Endodermal cell (in vitro differentiated cells): ENCODE measurements at places on chromosomes 1 and 21. TPM values are rescaled to one million over a fixed set of nuclear protein-coding genes. Genes with fewer than 3 reads are reported as not detected.

ZNF496 gene
- total RNA-seq, result 45.2 to 69.1 TPM (median 65.6 TPM) in 3 replicates

UTP11 gene
- 18.4 to 49.4 TPM (median 46.3 TPM) in 3 replicates for total RNA-seq

SEMA4A gene
- total RNA-seq, result 5.9 to 7.0 TPM (median 6.4 TPM) in 3 replicates

FMO4 gene
- total RNA-seq, result 1.6 and 2.5 TPM in 2 replicates

GBP6 gene
- 0.25 TPM in 1 of 3 replicates, not detected in the others for total RNA-seq

SPOCD1 gene
- 2.8 to 3.4 TPM (median 3.1 TPM) in 3 replicates for total RNA-seq

UBASH3A gene
- not detected in 3 replicates for total RNA-seq

FRRS1 gene
- 22.8 to 24.6 TPM (median 24.4 TPM) in 3 replicates for total RNA-seq

DNA sequence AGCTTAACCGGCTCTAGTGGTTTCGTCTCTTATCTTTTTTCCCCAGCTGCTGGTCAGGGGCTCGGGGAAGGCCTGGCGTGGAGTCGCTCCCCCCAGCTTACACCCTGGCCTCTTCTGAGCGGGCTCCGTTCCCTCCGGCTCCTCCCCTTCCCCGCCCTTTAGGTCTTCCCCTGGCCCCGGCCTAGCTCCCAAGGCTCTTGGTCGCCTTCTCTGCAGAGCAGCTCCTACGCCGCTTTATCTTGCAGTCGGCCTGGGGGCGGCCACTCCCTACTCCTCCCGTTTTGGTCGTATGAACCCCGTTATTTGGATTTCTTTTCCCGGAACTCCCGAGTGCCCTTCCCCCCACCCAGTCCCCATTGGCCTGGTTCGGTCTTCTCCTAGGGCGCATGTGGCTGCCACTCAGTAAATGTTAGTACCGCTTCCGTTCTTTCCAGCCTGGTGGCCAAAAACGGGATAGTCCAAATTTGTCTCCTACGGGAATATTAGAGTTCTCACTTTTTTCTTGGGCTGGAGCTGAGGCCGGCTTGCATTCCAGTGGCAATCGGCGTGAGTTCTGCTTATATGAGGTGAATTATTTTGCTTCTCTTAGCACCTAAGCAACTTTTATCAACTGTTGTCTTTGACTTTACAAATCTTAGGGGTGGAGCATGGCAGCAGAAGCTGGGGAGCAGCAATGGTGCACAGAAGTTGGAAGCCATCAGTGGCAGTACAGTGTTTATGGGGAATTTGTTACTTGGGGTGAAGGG, 467 bp downstream of the THRAP3 start:
- H3K27me3 ChIP-seq, result no peaks in the 10 kb centered on the region
- peak overlapping the region; percentile 95 for H3K27ac ChIP-seq
- DNase-seq, result peak; percentile 93
- H3K4me1 ChIP-seq, result no peaks in the 10 kb centered on the region

DNA sequence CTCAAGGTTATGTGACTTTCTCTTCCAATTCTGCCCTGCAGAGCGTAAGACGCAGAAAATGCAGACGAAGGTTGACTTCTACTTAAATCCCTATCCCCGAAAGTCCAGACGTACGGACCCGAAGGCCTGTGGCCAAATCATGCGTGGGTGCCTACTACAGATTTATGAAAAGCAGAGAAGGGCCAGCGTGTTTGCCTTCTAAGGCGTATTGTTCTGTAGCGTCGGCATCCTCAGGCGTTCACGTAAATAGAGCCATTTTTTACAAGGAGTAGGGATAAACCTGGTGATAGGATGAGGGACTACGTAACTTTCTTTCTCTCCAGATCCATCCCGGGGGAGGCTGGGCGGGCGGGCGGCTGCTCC, 222 bp upstream of the GIPC2 start:
- peaks cover 61% of the 10 kb centered on the region for H3K27me3 ChIP-seq
- no peak for DNase-seq
- H3K4me1 ChIP-seq, result no peaks in the 10 kb centered on the region
- H3K4me3 ChIP-seq, result peak overlapping the region; percentile 79

GRCh38 chr21:39066829-39067780, 116.1 kb downstream of the PSMG1 start:
- H3K4me1 ChIP-seq, result peaks cover 11% of the 10 kb centered on the region
- peak overlapping the region; percentile 2 for H3K4me3 ChIP-seq
- H3K27me3 ChIP-seq, result no peaks in the 10 kb centered on the region
- no peaks in the 10 kb centered on the region for H3K36me3 ChIP-seq
- no peak overlapping the region for H3K27ac ChIP-seq
- peak; percentile 32 for DNase-seq

GRCh38 chr1:1137256-1138045, 21.6 kb upstream of the C1orf159 start:
- DNase-seq, result no peak
- no peaks in the 10 kb centered on the region for H3K27me3 ChIP-seq
- H3K36me3 ChIP-seq, result no peaks in the 10 kb centered on the region
- no peak overlapping the region for H3K27ac ChIP-seq

- DNase-seq, result no peak
- no peak overlapping the region for H3K27ac ChIP-seq
- H3K4me3 ChIP-seq, result no peak overlapping the region
- H3K4me1 ChIP-seq, result no peaks in the 10 kb centered on the region
Measured at GRCh38 chr1:95983831-95984230, 737.8 kb upstream of the PTBP2 start.

DNA sequence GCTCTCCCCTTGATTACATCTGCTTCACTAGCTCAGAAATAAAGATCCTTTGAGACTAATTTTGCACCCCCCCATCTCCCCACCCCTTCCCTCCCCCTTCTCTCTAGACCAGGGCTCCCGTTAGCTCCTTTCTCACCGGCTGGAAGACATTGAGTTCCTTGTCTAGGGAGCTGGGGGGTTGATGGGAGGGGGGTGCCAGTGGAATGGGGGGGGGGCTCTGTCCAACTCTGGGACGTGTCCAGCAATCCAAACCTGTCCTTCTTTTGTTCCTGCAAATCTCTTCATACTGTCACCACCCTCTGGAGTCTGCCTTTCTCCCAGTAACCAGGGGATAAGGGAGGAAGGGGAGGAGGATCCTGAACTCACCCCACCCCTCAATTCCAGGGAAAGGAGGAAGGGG, 61.9 kb downstream of the RHBG start:
- peaks cover 69% of the 10 kb centered on the region for H3K27me3 ChIP-seq
- H3K4me3 ChIP-seq, result peak overlapping the region; percentile 9
- DNase-seq, result no peak
- H3K4me1 ChIP-seq, result peaks cover 17% of the 10 kb centered on the region

GRCh38 chr1:155961937-155962336, 16.4 kb downstream of the ARHGEF2 start:
- H3K4me3 ChIP-seq, result no peak overlapping the region
- no peak overlapping the region for H3K27ac ChIP-seq
- peaks cover 23% of the 10 kb centered on the region for H3K4me1 ChIP-seq
- no peaks in the 10 kb centered on the region for H3K27me3 ChIP-seq
- peak; percentile 67 for DNase-seq
- peaks cover 91% of the 10 kb centered on the region for H3K36me3 ChIP-seq
